HuH-7 (cell line): ENCODE measurements at places on chromosomes 2 and 18.

GRCh38 chr2:183162362-183162761 lies 38.1 kb downstream of the NUP35 start:
- DNase-seq, result no peak

GRCh38 chr2:143528021-143528420 lies 398.8 kb downstream of the ARHGAP15 start:
- no peak for DNase-seq

DNA sequence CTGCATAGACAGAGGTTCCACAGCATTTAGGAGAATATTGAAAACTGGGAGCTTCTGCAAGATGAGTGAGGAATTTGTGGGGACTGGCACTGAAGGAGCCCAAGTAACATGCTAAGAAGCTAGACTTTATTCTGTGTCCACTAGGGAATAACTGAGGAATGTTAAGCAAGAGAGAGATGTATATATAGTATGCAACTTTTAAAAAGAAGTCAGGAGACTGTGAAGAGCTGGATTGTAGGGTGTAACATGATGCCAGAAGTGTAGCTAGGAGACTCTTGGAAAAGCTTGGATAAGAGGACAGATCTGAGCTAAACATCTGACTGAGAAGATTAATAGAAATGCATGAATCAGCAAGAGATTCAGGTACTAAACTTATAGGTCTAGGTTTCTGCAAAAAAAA lies 270.6 kb upstream of the MMADHC start:
- no peak for DNase-seq

DNA sequence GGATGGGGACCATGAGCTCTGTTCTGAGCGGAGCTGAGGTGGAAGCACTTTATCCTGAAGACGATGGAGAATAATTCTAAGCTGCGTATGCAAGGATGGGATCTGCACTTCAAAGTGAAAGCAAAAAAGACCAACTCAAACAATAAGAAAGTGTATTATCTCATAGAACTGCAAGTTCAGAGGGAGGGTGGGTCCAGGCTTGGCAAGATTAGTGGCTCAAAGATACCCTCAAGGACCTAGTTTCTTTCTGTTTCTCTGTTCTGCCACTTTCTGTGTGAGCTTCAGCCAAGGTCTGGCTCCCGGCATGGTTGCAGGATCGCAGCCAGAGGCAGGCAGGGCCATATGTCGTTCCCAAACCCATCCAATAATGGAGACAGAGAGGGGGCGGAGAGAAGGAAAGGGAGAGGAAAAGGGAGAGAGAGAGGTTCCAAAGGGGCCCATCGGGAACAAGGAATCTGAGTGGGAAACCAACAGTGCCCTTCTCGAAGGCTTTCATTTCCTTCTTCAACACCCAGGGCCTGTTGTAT lies 169.2 kb upstream of the NCK2 start:
- DNase-seq, result no peak

DNA sequence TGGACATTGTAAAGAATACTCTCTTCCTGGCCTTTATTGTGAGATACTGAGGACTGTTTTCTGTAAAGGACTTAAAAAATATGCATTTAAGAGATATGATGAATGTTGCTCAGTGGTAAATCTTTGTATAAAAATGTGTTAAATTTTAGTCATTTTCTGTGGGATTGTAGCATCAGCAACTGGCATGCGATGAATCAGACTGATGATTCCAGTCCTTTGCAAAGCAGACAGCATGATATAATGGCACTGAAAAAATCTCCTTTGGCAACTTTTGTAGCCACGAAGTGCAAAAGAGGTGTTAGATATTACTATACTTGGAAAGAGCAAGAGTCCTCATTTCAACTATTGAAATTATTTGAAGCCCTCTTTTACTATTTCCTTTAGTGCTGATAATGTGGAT lies 678.7 kb downstream of the PLCL1 start:
- DNase-seq, result no peak

GRCh38 chr2:43537137-43537536 lies 58.7 kb downstream of the THADA start:
- no peak for DNase-seq

GRCh38 chr2:172896661-172897081 lies 161.0 kb downstream of the RAPGEF4 start:
- no peak for DNase-seq

DNA sequence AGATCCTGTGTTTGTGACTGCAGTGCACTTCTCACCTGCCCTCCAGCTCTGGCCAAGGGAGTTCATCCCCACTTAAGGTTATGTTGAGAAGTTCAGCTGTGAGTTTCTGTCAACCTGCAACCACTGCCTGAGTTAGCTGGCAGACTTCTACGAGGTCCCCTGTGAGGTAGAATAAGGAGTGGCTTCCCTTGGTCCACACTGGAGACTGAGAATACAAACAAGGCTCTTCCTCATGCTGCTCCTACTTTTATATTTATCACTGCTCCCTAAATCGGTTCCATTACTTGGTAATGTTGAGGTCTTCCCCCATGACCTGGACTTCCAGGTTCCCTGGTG lies 353.2 kb upstream of the CWC22 start:
- DNase-seq, result no peak

DNA sequence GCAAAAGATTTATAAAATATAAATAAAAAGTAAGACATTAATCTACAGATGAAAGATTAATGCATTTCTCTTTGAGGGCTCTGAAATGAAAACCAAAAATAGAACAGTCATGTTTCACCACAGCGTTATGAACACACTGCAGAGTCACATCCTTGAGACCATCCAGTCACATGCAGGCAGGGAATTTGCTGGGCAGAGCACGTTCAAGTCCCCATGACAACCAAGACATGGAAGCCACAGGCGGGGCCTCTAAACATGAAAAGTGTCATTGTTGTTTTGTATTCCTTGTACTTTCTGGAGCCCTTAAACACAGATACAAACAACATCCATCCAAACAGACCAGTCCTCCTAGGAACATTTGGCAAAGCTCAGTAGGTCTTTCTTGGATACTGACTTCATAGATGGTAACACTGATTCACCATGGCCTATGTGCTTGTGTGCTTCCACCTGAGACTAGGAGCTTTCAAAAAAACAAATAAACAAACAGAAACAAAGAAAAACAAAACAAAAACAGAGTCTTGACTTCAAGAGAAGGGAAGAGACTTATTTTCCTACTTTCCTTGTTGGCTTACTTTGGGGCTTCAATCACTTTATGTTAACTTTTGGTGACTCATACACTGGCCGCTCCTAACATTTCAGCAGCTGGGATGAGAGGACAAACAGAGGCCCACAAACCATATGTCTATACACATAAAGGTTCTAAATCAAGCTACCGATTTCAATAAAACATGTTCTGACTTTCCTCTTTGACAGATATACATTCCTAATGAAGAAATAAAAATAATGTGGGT lies 99.5 kb upstream of the CCDC85A start:
- no peak for DNase-seq

DNA sequence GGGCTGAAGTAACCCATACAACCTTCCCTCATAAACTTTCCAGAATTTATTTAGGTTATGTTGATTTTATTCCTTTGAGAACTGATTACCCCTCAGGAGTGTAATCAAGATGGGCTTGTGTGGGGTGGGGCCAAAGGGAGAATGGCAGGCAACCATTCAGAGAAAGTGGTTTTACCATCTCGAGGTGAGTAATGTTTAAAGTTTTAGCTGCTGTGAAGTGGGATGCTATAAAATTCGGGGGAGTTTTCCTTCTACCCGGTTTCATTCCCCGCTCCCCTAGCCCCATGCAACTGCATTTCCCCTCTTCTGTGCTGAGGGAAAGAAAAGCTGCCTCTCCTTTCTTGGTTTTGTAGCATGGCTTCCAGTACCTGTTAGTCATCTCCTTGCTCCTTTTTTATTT lies 34.7 kb downstream of the MAP4K4 start:
- no peak for DNase-seq

DNA sequence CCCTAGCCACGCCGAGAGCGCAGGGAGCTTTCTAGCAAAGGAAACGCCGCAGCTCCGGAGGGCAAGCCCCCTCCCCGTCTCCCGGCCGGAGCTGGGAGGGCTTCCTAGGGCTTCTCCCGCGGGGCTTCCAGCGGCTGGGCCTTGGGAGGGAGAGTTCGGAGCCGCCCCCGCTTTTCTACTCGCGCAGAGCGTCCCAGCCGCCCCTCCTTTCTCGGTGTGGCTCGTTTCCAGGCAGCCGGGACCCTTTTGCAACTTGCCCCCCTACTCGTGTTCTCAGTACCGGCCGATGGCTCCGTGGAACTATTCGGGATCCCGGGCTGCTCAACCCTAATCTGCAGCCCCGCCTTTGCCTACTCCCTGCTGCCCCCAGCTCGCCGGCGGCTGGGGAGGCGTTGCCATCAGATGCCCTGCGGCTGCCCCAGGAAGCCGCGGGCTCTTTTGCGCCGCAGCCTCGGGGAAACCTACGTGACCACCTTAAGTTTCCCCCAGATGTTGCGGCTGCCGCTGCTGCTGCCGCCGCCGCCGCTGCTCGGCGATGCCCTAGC lies 1.5 kb upstream of the NR4A2 start:
- DNase-seq, result no peak

GRCh38 chr18:32771169-32771751 lies 1.6 kb downstream of the KLHL14 start:
- DNase-seq, result peak; percentile 38

DNA sequence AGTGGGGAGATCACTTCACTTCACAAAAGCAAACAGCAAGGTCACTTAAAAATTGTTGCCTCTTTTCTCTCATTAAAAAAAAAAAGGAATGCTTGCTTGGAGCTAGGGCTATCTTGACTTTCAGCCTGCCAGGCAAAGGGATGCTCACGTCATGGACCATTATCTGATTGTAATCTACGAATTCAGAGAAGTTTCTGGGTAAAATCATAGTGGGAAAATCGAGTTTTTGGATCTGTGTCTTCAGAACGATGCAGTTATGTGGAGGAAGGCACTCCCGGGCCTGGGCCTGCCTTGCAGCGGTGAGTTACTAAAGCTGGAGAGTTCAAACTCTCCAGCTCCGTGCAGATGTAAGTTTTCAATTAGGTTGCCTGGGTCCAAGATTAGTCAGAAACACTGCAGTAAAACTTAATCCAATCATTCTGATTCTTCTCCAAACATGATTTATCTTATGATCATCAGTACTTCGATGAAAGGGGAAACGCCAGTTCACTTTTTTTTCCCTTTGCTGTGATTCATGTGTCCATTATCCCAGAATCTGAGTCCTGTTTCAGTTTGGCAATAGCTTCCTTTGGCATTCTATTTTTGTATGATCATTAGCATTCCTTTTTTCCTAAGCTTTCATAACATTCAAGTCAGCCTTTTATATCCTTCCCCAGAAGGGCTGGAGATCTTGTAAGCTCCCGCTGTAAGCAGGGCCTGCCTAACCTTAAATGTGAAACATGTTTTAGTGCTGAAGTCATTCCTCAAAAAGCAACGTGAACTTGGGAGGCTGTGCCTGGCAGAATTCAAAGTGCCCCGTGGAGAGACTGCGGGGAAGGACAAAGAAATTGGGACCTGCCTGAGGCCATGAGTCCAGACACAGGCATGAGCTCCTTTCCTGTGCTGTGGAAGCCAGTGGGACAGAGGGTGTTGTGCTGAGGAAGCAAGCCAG lies 119.3 kb upstream of the TWIST2 start:
- DNase-seq, result no peak

DNA sequence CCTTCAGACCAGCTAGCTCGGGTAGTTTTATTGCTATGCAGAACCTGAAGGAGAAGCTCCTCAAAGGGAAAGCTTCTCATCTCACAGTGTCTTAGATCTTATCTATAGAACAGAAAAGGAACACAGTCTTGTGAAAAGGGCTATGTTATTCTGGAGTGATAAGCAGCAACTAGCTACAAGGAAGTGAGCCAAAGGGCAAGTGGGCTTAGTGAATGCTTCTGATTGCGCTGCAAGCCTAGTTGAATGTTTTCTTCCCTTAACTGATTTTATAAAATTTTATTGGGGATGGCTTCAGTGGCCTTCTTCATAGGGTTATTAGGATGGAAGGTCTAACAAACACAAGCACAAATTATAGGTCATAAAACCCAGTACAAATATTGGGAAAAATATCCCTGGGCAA lies 400.1 kb downstream of the PARD3B start:
- no peak for DNase-seq

GRCh38 chr2:105114551-105114950 lies 76.7 kb downstream of the MRPS9 start:
- peak; percentile 86 for DNase-seq

DNA sequence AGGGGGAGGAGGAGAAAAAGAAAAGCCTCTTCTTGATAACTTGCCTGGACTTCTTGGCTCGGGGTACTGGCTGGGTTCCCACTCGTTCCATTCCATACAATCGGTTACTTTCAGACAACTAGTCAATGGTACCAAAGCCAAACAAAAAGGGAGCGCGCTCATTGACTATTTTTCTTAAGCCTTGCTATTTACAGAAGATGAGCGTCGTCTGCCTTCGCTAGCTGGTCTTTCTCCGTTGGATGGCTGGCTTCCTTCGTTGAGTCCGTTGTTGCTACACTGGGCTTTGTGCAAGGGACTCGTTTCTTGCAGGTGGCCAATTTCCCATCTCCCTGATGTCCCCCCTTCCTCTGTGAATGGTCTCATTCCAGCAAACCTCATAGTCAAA lies 260.4 kb downstream of the ZNF516 start:
- DNase-seq, result no peak

DNA sequence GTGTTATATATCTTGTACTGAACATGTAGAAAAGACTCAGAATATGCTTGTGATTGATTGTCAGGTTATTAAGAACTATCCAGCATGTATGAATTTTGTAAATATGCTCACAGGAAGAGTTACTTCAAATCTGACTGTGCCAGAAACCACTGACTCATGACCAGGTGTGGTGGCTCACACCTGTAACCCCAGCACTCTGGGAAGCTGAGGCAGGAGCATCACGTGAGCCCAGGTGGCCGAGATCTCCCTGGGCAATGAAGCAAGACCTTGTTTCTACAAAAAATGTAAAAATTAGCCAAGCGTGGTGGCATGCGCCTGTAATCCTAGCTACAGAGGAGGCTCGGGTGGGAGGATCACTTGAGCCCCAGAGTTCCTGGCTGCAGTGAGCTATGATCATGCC lies 126.6 kb downstream of the COMMD1 start:
- DNase-seq, result no peak

DNA sequence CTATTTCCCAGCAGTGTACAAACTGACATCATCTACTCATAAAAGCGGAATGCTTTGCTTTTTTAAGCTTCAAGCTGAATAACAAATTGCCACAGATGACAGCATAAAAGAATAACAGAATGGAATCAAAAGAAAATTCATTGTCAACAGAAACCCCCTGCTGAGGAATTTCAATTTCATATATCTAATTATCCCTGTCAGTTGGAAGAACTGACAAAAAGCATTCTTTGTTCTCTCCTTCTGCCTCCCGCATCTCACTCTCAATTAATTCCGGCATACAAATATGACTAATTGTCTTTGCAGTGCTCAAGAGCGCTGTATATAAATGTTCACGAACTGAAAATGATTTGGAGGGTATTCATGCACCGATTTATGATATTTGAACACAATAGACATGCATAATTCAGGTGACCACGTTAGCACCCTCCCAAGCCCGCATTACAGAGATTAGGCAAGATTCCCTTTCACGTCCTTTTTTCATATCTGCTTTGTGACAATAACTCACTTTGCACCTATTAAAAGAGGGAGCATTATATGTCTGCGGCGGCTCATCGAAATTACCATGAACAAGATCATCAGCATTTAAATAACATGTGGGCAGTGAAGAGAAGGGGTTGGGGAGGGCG lies 277.7 kb upstream of the SALL3 start:
- no peak for DNase-seq
